Renal cortical epithelial cell (primary cell): ENCODE measurements at places on chromosomes 7 and 10.

- DNase-seq, result no peak
These were observed 44.4 kb downstream of the AOC1 start for GRCh38 chr7:150896562-150897209.

GRCh38 chr7:36760856-36761762 lies 36.8 kb upstream of the AOAH start:
- DNase-seq, result peak; percentile 35

- no peak for DNase-seq
These were observed 4.6 kb upstream of the VGF start for GRCh38 chr7:101169838-101170551.

- peak; percentile 84 for DNase-seq
These were observed 44.0 kb upstream of the HPSE2 start for GRCh38 chr10:99279626-99280111.

DNA sequence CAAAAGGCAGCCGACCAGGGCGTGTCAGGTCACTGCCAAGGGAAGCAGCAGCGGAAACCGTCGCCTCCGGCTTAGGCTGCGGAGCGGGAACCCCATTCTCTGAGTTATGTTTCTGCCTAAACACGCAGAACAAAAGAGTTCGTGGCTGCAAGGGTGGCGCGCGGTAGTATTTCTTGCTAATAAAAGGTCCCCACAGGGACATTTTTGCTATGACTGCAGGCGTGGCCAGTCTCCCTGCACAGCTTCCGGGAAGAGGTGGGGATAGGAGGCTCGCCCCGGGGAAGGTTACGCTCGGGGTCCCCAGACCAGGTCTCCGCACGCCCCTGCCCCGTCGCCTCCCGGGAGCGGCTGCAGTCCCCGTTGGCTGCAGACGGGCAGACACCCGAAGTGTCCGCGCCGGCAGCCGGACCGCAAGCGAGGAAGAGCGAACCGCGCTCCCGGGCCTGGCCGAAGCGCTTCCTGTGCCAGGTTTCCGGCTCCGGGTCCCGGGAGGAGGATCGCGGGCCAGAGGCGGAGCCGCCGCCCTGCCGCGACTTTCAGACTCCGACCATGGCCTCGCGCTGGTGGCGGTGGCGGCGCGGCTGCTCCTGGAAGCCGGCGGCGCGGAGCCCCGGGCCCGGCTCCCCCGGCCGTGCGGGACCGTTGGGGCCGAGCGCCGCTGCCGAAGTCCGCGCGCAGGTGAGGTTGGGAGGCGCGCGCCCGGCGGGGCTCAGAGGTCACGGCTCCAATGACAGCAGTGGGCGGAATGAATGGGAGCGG lies at the start of gene PDSS1:
Gene PDSS1 (plus strand): TSS at position 539 of the 759 bp plus-strand sequence. CDS start 11 bp downstream, at position 550.
- peak; percentile 26 for DNase-seq

GRCh38 chr10:132010483-132010882 lies 28.8 kb upstream of the BNIP3 start:
- DNase-seq, result no peak

GRCh38 chr10:109591601-109592000 lies 331.7 kb downstream of the XPNPEP1 start:
- DNase-seq, result no peak

DNA sequence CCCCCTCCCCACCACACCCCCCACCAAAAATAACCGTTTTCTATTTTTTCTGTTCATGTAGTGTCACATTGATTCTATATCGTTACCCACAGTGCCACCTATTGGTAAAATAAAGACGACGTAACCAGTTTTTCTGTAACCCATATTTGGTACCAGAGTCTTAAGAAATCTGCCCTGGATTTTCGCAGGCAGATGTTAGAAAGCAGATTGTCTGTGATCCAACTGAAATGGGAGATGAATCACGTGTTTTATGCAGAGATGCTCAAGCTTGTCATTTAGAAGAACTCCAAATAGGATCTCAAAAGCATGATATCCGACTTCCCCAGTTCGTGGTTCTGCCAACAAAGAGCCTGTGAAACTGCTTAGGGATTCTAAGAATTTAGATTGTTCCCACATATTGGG lies 261.1 kb upstream of the CSTF2T start:
- DNase-seq, result peak; percentile 43

- no peak for DNase-seq
These were observed 143.4 kb upstream of the GLI3 start for GRCh38 chr7:42380401-42380800.

DNA sequence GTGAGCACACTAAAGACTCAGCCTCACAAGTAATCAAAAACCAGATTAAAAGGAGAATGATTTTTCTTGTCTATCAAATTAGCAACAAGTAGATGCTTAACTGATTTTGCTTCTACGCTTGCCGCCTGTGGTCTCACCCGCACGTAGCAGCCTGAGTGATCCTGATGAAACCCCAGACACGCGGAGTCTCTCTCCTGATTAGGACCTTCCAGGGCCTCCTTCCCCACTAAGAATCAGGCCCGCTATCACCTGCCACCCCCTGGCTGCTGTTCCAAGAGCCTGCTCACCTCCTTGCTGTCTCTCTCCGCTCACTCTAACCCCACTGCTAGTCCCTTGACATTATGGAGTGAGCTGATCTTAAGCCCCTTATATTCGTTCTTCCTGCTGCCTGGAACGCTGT lies 325.9 kb upstream of the NRP1 start:
- no peak for DNase-seq

GRCh38 chr7:126698909-126699308 lies 553.8 kb downstream of the GRM8 start:
- DNase-seq, result no peak

DNA sequence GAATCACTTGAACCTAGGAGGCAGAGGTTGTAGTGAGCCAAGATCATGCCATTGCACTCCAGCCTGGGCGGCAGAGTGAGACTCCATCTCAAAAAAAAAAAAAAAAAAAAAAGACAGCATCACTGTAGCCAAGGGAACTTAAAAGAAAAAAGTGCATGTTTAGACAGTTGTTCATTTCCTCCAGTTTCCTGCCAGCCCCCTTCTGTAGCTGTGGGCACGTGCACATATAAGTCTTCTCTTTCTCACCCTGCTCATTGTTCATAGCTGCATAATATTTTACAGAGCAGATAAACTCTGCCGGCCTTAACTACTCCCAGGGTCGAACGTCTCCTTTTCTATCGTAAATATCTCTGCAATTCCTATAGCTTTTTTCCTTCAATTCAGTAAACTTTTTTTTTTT lies 132.6 kb downstream of the LHPP start:
- no peak for DNase-seq

DNA sequence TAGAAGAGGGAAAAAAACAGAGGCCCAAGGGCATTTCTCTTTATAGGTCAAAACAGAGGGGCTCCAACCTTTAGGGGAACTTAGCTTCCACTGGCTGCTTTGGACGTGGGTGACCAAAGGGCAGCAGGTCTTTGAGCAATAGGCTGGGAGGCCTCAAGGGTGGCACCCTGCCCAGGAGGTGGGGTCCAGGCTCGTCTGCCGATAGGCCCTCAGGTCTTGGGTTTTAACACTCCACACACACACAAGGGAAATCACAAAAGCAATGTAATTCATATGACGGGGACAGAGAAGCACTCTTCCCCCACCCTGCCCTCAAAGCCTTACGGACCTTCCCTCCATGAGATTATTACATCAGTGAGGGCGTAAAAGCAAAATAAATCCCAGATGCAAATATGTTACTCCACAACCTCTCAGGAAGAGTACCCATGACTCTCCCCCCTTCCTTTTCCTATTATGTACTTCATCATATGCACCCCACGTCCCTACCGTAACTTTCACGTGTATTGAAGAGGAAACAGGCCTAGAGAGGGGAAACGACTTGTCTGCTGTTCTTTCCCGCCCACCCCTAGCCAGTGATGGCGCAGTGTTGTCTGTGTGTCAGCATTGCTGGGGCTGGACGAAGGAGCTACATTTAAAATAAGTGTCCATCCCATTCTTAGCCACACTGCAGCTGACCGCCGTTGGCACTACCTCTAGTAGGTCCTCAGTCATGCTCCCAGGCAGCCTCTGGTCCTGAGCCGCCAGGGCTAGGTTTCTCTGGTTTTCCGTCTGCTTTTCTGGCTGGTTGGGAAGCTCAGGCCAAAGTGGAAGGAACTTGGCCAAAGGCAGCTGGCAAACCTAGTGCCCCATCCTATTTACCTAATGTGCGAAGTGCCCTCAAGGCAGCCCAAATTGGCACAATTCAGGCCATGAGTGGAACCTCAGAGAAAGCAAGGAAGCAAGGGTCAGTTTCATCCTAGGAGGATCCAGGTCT lies 2.1 kb downstream of the PCBD1 start:
- DNase-seq, result no peak

DNA sequence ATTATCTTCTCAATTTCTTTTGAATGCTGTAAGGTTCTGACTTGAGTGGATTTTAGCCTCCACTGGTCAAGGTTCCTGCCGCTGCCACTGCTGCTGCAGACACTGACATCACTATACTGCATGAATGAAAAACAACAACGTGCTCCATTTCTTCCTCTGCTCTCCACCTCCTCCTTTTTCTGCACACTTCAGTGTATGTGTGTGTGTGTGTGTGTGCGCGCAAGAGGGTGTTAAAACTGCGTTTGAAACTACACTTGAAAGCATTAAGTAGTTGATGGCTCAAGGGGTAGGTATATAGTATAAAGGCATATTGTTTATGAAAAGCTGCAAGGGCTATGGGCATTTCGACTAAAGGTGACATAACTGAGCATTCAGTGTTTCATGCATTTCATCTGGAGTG lies 3.5 kb downstream of the GLCCI1 start:
- peak; percentile 23 for DNase-seq

- no peak for DNase-seq
These were observed 35.3 kb upstream of the DPYSL4 start for GRCh38 chr10:132151286-132151950.

DNA sequence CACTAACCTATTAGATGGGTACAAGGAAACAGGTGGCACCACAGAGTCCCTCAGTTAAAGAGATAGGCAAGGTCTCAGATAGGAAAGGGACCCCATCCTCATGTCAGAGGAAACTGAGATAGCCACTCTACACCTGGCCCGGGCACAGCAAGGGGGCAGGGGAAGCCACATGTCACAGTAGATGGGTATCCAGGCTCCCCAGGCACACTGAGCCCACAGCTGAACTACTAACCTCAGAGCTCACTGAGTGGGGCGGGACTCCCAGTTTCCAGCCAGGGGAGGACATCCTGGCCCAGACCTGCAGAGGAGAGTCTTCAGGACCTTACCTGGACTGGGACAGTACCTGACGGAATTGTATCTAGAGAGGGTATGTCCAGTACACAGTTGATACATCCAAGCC lies 3.7 kb upstream of the CDHR1 start:
- no peak for DNase-seq

- no peak for DNase-seq
These were observed 197.0 kb upstream of the PRSS58 start for GRCh38 chr7:142454862-142455261.

- no peak for DNase-seq
These were observed 45.9 kb upstream of the BET1 start for GRCh38 chr7:94050046-94050445.

DNA sequence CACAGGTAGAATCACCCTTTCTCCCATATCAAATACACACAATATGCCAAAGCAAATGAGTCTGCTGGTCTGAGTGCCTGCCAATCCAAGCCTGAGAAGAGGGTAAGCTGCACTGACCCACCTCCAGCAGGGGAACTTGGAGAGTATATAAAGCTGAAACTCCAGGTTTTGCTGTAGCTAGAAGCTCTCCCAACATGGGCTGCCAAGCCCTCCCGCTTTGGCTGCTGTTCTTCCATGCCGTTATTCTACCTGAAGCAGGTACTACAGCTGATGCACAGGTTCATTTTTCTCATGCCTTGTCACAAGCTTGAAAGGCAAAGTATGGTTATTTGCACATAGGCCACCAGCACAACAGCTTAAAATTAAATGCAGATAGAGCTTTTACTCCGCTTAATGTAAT lies 21.5 kb upstream of the C10orf120 start:
- DNase-seq, result no peak
